Stimulated activated CD8-positive, alpha-beta memory T cell treated with anti-CD3 and anti-CD28 coated beads, Interleukin-15, amount 100 ng/mL, for 4 hours (primary cell): ENCODE measurements at places on chromosomes 4 and X.

- no peak for DNase-seq
Observed at GRCh38 chr4:176286728-176287127, 17.7 kb upstream of the ASB5 start.

- no peak for DNase-seq
Observed at GRCh38 chr4:165299399-165300060, 27.9 kb upstream of the MSMO1 start.

DNA sequence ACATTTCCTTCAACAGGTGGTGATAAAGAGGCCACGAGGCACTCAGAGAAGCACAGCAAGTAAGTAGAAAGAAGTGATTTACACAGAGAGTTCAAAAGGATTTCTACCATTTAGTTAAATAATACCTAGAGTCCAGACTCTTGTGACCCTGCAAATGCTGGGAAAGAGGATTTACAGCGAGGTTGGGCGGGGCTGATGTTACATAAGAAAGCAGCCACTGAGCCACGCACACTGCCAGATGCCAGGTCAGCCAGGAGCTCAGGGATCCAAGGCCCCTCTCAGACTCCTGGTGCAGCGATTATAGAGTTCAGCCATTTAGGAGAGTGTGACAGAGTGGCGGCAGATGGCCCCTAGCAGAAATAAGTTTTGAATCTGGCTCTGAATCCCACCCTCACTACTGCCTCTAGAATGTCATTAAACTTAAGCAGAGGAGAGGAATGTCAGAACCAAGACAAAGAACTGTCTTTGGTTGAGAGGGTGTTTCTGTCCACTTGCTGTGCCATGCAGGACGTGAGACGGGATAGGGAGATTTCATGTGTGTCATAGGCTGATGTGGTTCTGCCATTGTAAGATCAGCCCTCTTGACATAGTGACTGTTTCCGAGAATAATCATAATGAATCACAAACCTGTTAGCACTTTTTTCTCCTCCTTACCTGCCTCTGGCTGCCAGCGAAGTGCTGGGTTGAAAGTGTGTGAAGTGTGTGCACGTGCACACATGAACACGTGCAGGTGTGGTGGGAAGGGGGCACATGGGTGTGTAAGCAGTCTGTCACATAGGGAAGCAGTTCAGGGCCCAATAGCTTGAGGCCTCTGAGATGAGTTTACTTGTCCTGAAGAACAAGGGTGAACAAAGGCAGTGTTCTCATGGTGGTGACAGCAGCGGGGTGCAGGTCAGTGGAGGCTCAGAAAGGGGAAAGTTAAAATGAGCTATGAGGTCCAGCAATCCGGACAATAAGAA lies 50.1 kb downstream of the MFAP3L start:
- DNase-seq: no peak

- no peak for DNase-seq
Observed at GRCh38 chrX:23919706-23920320, 12.0 kb downstream of the CXorf58 start.

DNA sequence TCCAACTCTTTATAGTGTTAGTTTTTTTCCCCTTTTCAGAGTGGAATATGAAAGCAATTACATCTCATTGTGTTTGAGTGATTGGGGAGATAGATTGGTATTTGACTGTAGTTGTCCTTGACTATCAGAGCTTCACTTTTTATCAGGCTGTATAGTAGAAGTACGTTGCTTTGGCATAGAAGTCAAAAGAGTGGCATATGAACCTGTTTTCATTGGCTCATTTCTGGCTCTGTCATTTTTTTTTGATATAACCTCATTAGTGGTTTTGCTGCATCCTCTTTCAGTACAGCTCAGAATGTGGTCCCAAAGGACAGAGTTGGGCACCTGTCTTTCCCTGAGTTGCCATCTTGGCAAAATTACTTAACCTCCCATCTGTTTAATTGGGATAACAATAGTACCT lies 1.4 kb downstream of the TMA16 start:
- DNase-seq: no peak

- no peak for DNase-seq
Observed at GRCh38 chrX:23008431-23009099, 8.8 kb downstream of the DDX53 start.

- no peak for DNase-seq
Observed at GRCh38 chr4:41559940-41560516, 22.1 kb downstream of the LIMCH1 start.

- no peak for DNase-seq
Observed at GRCh38 chr4:58739275-58739674, 1629.1 kb upstream of the IGFBP7 start.

GRCh38 chr4:6180841-6181631 lies 19.3 kb downstream of the JAKMIP1 start:
- no peak for DNase-seq

DNA sequence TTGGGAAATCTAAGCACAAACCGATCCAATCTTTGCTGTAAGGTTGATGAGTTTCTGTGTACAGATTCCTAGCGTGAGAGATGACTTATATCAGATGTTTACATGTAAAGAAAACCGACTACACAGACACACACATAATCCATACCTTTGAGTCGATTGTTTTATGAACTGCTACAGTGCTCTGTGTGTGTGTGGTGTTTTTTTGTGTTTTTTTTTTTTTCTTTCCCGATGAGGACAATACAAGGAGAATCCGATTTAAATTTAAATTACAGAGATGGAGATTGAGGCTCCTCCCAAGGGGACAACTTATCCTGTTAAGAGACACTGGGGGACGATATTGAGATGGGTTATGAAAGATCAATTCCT lies 461 bp upstream of the SLC9A6 start:
- DNase-seq: no peak

DNA sequence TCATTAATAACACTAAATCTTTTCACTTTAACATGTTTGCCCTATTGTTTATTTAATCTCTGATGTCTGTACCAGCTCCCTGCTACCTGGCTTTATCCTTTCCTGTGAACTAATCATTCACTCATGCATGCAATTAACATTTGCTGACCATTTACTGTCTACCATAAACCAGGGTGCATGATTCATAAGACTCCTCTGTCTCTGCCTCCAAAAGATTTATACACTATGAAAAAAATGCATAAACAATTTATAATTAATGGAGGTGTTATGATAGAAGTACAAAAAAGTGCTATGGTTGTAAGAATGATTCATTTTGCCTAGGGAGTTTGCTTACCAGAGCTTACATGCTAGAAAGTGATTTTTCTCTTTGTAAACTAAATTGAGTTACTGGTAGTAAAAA lies 24.5 kb upstream of the CPEB2 start:
- no peak for DNase-seq

GRCh38 chr4:56537147-56537546 lies 31.6 kb downstream of the ARL9 start:
- no peak for DNase-seq

- no peak for DNase-seq
Observed at GRCh38 chr4:81631958-81632441, 160.3 kb upstream of the RASGEF1B start.

DNA sequence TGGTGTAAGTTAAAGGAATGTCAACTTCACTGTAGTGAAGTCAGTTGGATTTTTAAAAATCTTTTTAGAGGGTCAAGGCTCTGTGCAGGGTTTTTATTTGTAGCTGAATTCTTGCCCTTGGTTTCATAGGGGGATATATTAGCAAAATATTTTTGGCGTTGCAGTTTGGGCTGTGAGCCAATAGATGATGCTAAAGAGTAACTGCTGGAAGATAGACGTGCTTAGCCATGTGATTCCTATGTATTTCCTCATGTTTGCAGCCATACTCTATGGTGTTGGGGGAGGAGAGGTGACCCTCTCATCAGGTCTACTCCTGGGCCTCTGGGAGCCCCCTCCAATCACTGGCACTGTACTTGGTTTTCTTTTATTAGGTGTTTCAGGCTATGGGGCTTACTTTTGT lies 246.7 kb upstream of the ARHGAP24 start:
- DNase-seq: no peak

DNA sequence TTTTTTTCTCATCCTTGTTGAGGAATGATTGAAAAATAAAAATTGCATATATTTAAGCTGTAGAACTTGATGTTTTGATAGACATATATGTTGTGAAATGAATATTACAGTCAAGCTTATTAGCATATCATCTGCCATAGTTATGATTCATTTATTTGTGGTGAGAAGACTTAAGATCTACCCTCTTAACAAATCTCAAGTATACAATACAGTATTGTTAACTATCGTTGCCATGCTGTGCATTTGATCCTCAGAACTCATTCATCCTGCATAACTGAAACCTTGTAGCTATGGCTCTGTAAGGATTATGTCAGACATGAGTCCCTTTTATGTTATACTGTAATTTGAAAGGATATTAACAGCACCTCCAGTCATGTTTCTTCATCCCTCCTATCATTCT lies 2045.3 kb downstream of the ARAP2 start:
- DNase-seq: no peak

DNA sequence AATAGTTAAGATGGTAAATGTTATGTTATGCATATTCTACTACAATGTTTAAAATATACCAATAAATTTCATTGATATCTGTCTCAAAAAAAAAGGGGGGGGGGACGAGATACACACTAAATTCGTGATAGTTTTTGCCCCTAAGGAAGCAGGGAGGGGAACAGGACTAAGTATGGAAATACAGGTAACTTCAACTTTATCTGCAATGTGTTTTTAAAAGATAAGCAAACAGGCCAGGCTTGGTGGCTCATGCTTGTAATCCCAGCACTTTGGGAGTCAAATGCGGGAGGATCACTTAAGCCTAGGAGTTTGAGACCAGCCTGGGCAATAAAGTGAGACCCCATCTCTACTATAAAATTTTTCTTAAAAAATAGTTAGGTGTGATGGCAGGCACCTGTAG lies 13.4 kb upstream of the CLOCK start:
- DNase-seq: no peak

DNA sequence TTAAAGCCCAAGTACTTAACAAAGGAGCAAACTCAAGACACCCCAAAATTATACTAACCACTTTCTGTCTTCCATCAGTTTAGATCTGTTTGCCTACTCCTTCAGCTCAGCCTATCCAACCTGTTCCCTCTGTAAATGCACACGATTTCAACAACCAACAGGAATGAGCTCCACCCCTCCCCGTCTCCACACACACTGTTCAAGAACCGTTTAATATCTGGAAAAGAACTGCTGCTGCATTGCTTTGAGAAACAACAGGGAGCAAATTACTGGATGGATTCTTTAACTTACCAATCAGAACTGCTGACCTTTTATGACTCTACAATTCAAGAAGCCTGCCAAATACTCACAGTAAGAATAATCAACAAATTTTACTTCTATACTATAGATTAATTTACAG lies 87.0 kb downstream of the FBXW7 start:
- DNase-seq: no peak

DNA sequence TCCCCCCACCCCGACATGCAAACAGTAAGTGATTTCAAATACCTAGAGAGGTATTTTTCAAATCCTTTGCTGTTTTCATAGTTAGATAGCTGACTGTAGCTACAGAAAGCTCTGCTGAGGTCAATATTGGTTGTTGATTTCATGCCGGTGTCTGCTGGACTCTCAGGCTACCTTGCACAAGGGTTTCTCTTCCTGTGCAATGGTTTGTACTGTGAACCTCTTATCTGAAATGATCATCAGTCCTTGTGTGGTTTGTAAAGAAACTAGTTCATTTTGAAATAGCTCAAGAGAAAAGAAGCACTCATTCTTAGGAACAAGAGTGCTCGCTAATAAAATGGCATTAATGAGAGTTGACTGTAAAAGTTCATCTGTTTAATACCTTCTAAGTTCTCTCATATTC lies 2.1 kb downstream of the MTM1 start:
- DNase-seq: no peak

DNA sequence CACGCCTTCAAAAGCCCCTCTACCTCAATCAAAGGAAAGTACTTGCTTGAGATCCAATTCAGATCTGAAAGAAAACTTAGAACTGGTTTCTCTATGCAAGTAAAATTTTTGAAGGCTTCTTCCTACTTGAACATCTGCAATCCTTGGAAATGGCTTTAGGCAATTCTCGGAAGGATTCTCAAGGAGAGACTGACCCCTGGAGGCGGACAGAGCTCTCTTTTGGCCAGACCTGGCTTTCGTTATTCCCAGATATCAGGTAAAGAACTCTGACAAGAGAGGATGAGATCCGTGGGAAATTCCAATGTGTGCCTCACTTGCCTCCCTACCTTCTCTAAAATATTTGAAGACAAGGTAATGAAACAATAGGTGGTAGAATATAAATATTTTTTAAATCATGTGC lies 670.3 kb upstream of the FAM241A start:
- no peak for DNase-seq

DNA sequence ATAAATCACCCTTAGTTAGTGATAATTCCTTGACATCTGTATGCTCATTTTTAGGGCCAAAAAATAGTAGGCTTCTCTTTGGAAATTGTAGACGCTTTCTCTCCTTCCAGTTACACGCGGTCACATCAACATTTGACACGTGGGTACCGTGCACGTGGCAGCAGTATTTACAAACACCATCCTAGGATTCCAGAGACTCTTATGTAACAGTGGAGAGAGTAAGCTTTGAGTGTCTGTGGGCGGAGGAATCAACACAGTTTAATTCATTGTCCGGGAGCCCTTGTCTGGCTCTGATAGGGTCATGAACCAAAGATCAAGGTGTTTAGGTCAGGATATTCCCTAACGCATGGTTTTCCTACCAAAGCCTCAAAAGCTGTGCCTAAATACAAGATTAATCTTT lies 12.2 kb downstream of the TET2 start:
- no peak for DNase-seq

- no peak for DNase-seq
Observed at GRCh38 chr4:69038582-69038981, 57.7 kb upstream of the UGT2B7 start.

DNA sequence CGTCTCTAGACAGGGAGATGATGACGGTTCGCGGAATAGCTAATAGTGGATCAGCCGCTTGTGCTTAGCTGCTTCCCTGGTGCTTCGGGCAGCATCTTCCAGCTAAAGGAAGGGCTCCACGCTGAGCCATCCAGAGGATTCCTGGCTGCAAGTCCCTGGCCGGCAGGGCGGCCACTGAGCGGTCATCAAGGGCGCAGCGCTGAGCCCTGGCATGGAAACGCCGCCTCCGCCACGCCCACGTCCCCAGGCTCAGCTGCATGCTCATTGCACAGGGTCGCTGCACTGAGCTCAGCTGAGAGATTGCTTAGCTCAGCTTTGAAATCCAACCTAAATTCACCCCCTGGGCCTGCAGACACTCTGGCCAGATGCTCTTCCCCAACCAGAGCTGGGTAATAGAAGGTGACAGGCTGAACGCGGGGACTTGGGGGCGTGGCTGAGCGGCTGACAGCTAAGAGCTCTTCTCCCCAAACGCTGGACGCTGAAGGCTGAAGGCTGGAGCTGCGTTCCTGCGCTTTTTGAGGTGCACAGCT lies 118.2 kb upstream of the KIT start:
- no peak for DNase-seq

DNA sequence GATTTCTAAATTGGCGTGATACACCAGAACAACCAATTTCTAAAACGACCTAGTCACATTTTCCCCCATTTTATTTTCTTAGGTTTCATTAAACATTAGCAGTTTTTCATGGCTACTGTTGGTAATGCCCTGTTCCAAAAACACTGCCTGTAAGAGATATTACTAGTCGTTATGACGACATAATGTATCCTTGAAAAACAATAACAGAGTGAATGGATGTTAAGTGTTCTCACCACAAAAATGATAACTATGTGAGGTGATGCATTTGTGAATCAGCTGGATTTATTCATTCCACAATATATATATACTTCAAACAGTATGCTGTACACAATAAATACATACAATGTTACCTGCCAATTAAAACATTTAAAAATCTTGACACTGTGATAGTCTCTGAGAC lies 1147.6 kb upstream of the PCDH10 start:
- DNase-seq: no peak

- no peak for DNase-seq
Observed at GRCh38 chr4:120081726-120082125, 15.1 kb upstream of the MAD2L1 start.

- DNase-seq: no peak
Observed at GRCh38 chr4:152628128-152628527, 51.7 kb downstream of the TMEM154 start.

- no peak for DNase-seq
Observed at GRCh38 chrX:131650637-131651410, 107.0 kb downstream of the OR13H1 start.
